Activated T-cell treated with anti-CD3 and anti-CD28 coated beads, Interleukin-2, amount 50 U/mL, for 72 hours (primary cell): ENCODE measurements at places on chromosomes 6 and 20. TPM values are rescaled to one million over a fixed set of nuclear protein-coding genes. Genes with fewer than 3 reads are reported as not detected.

The FAM217A gene
- total RNA-seq: not detected

The CST2 gene
- total RNA-seq: not detected

The ADGRB3 gene
- total RNA-seq: not detected

The HAO1 gene
- not detected for total RNA-seq

The C6orf118 gene
- total RNA-seq: not detected

The DTNBP1 gene
- total RNA-seq: 27.1 TPM

- no peak for DNase-seq
Observed at GRCh38 chr20:39311851-39312506, 349.8 kb downstream of the DHX35 start.

- peak; percentile 4 for DNase-seq
Observed at GRCh38 chr6:136031982-136032381, 180.5 kb downstream of the PDE7B start.

- peak; percentile 41 for DNase-seq
Observed at GRCh38 chr20:31717478-31718201, 5.0 kb downstream of the BCL2L1 start.

DNA sequence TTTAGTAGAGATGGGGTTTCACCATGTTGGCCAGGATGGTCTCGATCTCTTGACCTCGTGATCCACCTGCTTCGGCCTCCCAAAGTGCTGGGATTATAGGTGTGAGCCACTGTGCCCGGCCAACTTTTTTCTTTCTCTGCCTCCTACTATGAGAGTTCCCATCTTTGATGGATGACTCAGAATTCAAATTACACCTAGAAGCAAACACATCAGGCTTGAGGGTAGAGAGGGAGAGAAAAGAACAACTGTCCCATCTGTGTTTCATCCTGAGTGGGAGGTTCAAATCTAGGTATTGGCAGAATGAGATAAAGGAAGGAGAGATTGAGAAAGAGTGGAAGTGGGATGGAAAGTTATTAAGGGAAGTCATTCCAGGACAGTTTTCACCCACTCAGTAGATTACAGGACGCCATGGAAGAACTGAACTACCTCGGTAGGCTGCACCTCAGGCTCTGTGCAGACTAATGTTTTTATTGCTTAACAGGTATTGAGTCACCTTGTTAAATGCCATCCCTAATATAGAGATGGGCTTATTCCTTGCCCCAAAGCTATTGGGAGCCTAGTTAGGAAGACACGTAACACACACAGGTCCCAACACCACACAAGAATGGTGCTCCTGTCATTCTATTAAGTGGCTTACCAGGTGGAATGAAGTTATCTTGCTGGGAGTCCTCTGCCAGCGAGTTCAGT, 275.7 kb downstream of the SOX4 start:
- no peak for DNase-seq

DNA sequence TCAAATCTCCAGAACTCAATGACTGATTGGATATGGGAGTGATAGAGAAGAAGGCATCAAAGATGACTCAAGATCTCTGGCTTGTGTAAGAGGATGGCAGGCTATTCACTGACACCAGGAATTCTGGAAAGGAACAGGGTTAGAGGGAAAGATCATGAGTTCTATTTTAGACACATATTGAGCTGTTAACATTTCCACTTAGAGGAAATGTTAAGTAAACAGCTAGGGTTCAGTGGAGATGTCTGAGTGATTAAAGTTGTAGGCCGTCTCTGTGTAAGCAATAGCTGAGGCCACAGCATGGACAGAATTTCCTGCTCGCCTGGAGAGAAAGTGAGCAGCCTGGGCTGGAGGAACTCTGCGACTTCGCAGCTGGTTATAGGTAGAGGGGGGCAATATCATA, 21.0 kb downstream of the ZC3H12D start:
- no peak for DNase-seq

- no peak for DNase-seq
Observed at GRCh38 chr6:125285936-125286335, 15.8 kb downstream of the HDDC2 start.

DNA sequence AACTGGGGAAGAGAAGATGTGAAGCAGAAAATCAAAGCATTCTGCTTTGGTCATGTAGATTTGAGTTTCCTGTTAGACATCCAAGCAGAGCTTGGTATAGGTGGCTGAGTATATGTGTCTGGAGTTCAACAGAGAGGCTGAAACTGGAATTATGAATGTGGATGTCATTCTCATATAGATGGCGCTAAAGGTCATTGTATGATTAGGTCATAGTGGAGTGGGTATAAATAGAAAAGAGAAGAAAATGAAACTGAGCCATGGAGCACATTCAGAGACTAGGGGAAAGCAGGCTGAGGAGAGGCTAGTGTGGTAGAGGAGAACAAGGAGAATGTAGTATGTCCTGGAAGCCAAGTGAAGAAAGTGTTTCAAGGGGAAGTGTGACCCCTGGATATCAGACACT, 295.6 kb upstream of the PLN start:
- no peak for DNase-seq

DNA sequence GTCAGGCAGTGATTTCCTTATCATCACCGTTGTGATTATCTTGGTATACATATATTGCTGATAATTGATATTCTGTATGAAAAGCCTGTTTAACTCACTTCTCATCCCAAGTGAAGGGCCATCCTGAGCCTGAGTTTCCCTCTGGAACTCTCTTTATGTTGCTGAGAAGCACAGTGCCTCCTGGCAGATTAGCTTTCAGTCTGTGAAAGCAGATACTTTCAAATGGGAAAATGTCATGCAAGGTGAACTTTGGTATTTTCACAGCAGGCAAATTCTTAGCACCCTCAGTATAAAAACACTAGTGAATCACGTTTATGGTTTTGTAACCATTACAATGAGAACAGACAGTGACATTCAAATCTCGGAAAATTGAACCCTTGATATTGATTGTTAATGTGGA, 151.6 kb downstream of the PRIM2 start:
- no peak for DNase-seq

GRCh38 chr6:43978473-43979346, 148.5 kb downstream of the MRPL14 start:
- DNase-seq: no peak

- DNase-seq: no peak
Observed at GRCh38 chr6:85355816-85356215, 94.1 kb upstream of the NT5E start.

- DNase-seq: no peak
Observed at GRCh38 chr6:107209406-107210305, 94.3 kb upstream of the BEND3 start.

DNA sequence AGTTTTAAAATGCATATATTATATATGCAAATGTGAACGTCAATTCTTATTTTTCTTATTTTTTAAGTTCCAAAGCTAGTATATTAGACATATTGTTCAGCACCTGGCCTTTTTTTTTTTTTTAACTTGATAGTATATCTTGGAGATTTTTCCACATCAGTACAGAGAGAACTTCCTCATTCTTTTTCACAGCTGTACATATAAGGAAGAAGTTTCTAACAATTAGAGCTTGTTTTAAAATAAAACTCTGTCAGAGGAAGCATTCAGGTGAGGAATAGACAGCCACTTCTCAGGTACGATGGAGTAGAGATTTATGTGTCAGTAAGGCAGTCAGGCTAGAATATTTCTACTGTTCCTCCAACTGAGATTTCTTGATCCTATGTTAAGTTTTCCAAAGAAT, 233.1 kb upstream of the SUPT3H start:
- no peak for DNase-seq

- DNase-seq: no peak
Observed at GRCh38 chr6:116018976-116019375, 41.7 kb downstream of the FRK start.
